Activated CD4-positive, alpha-beta T cell treated with anti-CD3 and anti-CD28 coated beads, Interleukin-2, Interleukin-4, amounts not matched to agents 100 ng/mL and 50 ng/mL, durations not matched to agents 16 hours and 8 hours (primary cell): ENCODE measurements at places on chromosomes 1 and 21.

- no peak for DNase-seq
Observed at GRCh38 chr1:164767752-164768402, 208.9 kb downstream of the PBX1 start.

DNA sequence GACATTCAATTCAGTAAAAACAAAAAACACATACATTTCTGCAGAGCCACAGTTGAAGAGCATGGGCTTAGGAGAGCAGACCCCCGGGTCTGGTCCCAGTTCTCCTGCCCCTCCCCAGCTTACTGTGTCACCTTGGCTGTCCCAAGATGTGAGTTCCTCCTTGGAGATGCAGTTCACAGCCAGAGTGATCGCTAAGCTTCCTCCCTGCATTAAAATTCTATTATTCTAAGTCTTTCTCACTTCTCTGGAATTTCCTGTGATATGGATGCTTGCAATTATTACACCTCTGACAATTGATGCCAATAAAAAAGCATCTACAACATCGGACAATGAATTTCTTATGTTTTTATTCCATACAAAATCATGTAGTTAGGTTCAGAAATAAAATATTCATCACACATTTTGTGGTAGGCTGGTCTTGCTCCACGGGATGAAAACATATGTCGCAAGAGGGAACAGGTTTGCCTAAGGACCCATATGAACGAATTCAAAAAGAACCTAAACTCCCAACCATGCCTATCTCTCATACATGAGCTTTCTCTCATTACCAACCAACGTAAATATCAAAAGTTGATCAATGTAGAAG lies 328.5 kb upstream of the RUNX1 start:
- DNase-seq: no peak

DNA sequence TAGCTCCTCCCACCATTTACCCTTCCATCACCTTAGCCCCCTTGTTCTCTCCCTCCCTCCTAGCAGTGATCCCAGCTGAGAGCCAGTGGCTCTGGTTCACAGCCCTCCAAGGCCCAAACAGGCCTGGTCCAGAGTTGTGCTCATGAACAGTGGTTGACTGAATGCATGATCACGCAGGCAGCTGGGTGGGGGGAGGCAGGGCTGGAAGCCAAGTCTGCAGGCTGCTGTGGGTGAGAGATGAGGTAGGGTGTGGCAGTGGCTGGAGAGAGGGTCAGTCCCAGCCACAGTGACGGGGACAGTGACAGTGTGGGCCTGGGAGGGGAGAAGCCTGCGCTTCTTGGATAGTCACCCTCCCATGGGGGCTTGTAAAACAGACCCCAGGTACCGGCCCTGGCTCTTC lies 22.2 kb downstream of the EPHA8 start:
- no peak for DNase-seq

DNA sequence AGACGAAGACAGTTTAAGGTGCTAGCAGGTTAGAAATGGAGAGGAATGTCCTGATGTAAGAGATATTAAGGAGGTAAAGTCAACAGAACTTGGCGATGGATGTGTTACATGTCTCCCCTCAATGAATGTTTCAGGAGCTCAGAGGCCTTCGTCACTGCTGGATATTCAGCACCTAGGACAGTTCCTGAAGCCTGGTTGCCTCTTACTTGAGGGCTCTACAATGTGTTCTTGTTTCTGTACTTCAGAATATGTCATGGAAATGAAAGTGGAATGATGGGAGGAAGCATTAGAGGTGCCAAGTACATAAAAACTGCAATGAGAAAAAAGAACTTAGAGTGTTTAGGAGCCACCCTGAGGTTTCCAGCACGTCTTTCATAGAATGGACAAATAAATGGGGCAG lies 17.7 kb downstream of the TNR start:
- peak; percentile 6 for DNase-seq

DNA sequence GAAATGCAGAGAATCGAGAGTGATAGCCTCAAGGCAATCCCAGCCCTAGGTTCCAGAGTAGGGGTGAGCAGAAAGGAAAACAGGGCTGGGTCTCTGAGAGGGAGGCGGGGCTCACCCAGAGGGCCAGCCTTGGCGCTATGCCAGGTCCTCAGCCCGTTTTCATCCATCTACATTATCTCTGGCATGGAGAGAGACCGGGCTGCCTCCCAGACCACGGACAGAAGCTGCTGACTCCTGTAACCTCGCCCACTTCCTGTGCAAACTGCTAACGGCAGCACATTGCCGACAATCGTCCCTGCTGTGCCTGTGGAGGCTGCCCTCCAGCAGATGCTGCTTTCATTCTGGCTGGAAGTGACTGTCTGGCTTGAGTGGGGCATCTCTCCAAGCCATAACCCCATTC lies 569.1 kb downstream of the NPHP4 start:
- DNase-seq: peak; percentile 4
